Activated T-cell treated with anti-CD3 and anti-CD28 coated beads, Interleukin-2, amount 50 U/mL, for 72 hours (primary cell): ENCODE measurements at places on chromosomes 12 and 14. TPM values are rescaled to one million over a fixed set of nuclear protein-coding genes. Genes with fewer than 3 reads are reported as not detected.

DNA sequence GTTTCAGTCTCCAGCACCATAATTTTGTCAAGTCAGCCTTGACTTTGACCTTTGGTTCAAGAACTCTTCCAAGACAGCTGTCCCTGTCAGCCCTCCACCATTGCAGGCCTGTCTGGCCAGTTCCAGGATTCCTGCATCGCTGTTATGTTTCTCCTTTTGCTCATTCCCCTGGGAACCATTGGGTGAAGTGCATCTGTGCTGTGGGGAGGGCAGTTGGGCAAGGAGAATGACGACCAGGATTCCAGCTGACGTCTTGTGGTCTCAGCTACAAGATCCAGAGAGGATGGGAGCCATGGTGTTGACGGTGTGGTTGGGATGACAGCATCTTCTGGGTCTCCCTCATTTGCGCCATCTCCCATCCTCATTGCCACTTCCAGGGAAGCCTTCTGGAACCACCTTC is 45.9 kb upstream of the SLC24A4 start:
- H3K4me3 ChIP-seq, result no peak overlapping the region
- H3K36me3 ChIP-seq, result peaks cover 1% of the 10 kb centered on the region
- H3K4me1 ChIP-seq, result peaks cover 16% of the 10 kb centered on the region
- H3K27ac ChIP-seq, result no peak overlapping the region
- H3K27me3 ChIP-seq, result peaks cover 4% of the 10 kb centered on the region

Gene CHGA
- total RNA-seq, result not detected

- H3K27ac ChIP-seq, result no peak overlapping the region
- peaks cover 66% of the 10 kb centered on the region for H3K27me3 ChIP-seq
- H3K4me1 ChIP-seq, result peaks cover 17% of the 10 kb centered on the region
- H3K4me3 ChIP-seq, result peak overlapping the region; percentile 64
- DNase-seq, result no peak
These were observed 1.3 kb upstream of the FOXG1 start for GRCh38 chr14:28765169-28765830.

GRCh38 chr14:55430024-55430690 is 10.3 kb downstream of the TBPL2 start:
- H3K27me3 ChIP-seq, result no peaks in the 10 kb centered on the region
- DNase-seq, result peak; percentile 39
- no peak overlapping the region for H3K4me3 ChIP-seq
- peak overlapping the region; percentile 17 for H3K27ac ChIP-seq

Gene KRT7
- 25.4 TPM for total RNA-seq

DNA sequence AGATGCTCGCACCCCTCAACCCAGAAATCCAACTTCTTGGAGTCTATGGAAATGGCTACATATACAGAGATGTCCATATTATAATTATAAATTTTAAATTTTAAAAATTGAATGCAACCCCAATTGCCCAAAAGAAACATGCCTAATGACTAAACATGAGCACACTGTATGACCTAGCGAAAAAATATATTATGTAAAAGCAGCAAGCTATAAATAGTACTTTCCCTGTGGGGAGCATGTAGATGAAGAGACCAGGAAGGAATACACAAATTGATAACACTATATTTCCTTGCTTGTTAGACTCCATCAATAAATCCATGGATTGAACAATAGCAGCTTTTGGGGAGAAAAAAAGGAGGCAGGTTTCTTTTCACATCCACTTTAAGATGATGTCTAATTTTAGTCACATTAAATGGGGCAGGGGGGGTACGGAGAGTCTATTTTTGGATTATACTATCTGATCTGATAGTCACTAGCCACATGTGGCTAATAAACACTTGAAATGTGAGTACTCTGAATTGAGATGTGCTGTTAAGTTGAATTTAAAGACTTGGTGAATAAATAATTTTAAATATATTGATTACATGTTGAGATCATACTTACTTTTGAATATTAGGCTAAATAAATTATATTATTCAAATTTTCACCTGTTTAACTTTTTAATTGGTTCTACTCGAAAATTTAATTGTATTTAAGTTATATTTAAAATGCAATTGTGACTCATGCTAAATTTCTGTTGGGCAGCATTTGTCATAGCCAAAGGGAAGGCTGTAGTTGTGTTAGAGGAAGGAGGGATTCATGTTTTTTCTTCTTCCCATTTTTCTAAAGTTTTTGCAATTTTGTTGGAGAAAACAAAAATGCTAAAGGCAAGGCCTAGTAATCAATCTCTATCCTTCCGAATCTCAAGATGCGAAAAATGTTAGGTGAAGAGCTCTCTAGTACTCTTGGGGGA is 17.5 kb downstream of the MAX start:
- no peaks in the 10 kb centered on the region for H3K27me3 ChIP-seq
- peaks cover 44% of the 10 kb centered on the region for H3K4me1 ChIP-seq
- H3K27ac ChIP-seq, result peak overlapping the region; percentile 75
- peaks cover 77% of the 10 kb centered on the region for H3K36me3 ChIP-seq
- no peak for DNase-seq

- no peak for DNase-seq
- H3K4me3 ChIP-seq, result no peak overlapping the region
- peaks cover 3% of the 10 kb centered on the region for H3K36me3 ChIP-seq
- no peaks in the 10 kb centered on the region for H3K4me1 ChIP-seq
- no peaks in the 10 kb centered on the region for H3K27me3 ChIP-seq
- H3K27ac ChIP-seq, result no peak overlapping the region
These were observed 126.0 kb downstream of the HELB start for GRCh38 chr12:66428261-66428660.

DNA sequence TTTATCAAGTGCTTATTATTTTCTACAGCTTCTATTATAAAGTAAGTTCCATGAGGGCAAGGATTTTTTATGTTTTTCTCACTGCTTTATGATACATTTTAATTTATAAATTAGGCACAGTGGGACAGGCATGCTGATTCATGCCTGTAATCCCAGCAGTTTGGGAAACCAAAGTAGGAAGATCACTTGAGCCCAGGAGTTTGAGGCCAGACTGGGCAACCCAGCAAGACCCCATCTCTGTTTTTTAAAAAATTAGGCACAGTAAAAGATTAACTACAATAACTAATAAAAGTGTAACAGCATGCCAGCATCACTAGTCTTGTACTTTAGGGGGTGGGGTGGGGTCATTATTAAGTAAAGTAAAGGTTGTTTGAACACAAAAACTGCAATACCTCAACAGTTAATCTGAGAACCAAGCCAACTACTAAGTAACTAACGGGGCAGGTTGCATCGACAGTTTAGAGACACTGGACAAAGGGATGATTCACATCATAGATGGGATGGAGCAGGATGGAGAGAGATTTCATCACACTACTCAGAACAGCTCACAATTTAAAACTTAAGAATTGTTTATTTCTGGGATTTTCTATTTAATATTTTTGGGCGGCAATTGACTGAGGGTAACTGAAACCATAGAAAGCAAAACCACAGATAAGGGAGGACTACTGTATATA is 119.5 kb downstream of the PLEKHA5 start:
- H3K27me3 ChIP-seq, result no peaks in the 10 kb centered on the region
- H3K4me1 ChIP-seq, result no peaks in the 10 kb centered on the region
- DNase-seq, result no peak
- no peak overlapping the region for H3K4me3 ChIP-seq
- no peak overlapping the region for H3K27ac ChIP-seq
- no peaks in the 10 kb centered on the region for H3K36me3 ChIP-seq

Gene LPCAT3
- 29.0 TPM for total RNA-seq

Gene PALS1
- 6.5 TPM for total RNA-seq

- peaks cover 6% of the 10 kb centered on the region for H3K4me1 ChIP-seq
- no peak for DNase-seq
- H3K27me3 ChIP-seq, result peaks cover 3% of the 10 kb centered on the region
- no peak overlapping the region for H3K4me3 ChIP-seq
- H3K36me3 ChIP-seq, result no peaks in the 10 kb centered on the region
- no peak overlapping the region for H3K27ac ChIP-seq
These were observed 9.2 kb upstream of the PPP1R13B start for GRCh38 chr14:103856607-103857006.

GRCh38 chr12:129641926-129642325 is 261.9 kb downstream of the TMEM132D start:
- DNase-seq, result no peak
- H3K4me1 ChIP-seq, result no peaks in the 10 kb centered on the region
- H3K27me3 ChIP-seq, result no peaks in the 10 kb centered on the region
- no peaks in the 10 kb centered on the region for H3K36me3 ChIP-seq
- H3K27ac ChIP-seq, result no peak overlapping the region

- no peaks in the 10 kb centered on the region for H3K36me3 ChIP-seq
- H3K4me1 ChIP-seq, result no peaks in the 10 kb centered on the region
- DNase-seq, result no peak
These were observed 7.2 kb downstream of the NAV3 start for GRCh38 chr12:77837876-77838291.
